Kidney epithelial cell (primary cell): ENCODE measurements at places on chromosomes 2 and 18. TPM values are rescaled to one million over a fixed set of nuclear protein-coding genes. Genes with fewer than 3 reads are reported as not detected.

Gene VAMP5
- 16.5 and 28.5 TPM in 2 replicates for total RNA-seq

Gene CRYGD
- not detected in 2 replicates for total RNA-seq

Gene AQP12B
- total RNA-seq, result not detected in 2 replicates

Gene ELMOD3
- 19.9 and 22.3 TPM in 2 replicates for total RNA-seq

- no peak for DNase-seq
Measured at GRCh38 chr2:109128616-109129355, at the start of gene SH3RF3. SH3RF3 (plus strand) TSS chr2:109129205.

- no peak for DNase-seq
Measured at GRCh38 chr18:23682472-23682871, 6.8 kb upstream of the LAMA3 start.

DNA sequence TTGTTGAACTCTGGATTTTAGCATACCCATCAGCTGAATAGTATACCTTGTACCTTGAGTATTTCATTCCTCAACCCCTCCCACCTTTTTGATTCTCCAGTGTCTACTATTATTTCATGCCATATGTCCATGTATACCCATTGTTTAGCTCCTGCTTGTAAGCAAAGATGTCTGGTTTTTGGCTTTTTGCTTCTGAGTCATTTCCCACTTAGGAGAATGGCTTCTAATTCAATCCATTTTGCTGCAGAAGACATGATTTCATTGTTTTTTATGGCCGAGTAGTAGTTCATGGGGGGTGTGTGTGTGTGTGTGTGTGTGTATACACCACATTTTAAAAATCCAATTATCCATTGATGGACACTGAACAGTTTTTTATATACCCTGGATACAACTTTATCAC, 24.3 kb upstream of the MOCOS start:
- DNase-seq, result no peak

DNA sequence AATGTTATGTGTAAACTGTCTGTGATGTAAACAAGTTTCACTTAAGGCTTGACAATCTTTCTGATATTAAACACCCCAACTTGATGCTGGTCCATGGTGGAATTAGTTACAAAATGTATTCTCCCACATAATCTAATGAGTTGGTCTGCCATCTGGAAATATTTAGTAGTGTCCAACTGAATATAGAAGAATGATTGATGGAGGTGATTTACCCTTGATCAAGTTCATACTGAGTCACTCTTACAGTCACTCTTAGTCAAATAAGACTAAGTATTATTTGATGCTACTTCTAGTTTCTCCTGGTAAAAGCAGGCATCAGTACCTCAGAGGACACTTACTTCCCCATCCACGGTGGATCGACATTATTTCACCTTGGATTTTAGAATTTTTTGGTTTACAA, 198.1 kb downstream of the SATB2 start:
- no peak for DNase-seq

DNA sequence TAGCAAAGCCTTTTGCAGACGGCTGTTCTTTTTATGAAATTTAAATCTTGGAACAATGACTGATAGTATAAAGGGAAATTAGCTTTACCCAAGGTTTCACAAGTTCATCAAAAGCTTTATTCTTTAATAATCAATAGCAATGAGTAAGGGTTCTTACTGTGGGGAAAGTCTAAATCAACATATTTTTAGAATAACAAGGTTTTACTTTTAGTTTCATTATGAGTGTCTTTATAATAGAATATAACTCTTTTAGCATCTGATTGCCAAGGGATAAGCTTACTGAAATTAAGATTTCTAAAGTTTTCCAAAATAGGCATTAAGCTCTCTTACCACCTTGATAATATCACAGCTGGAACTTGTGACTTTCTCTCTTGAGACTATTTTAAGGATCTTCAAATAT, 1489.7 kb downstream of the LRP1B start:
- DNase-seq, result no peak
